ENCODE measurements at places on chromosomes 11 and 22. TPM values are rescaled to one million over a fixed set of nuclear protein-coding genes. Genes with fewer than 3 reads are reported as not detected.

- no peak for DNase-seq
Measured at GRCh38 chr22:16953206-16954059, 54.6 kb downstream of the GAB4 start.

GRCh38 chr11:78662811-78663210 is 88.1 kb upstream of the NARS2 start:
- no peak for DNase-seq

DNA sequence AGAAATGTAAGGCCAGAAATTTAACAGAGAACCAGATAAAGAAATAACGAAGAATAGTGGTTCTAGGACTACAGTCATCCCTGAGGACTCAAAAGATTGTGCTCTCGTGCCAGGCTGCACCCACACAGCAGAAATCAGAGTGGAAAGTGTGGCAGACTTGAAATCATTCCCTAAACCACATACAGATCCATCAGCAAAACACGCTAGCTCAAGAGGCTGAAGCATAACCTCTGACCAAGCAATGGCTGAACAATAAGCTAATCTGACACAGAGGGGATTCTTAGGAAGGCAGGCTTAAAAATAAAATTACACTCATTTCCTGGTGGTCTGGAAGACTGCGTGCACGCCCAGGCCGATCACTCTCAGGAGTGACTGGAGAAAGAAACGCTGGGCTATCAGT is 19.0 kb downstream of the NCF4 start:
- no peak for DNase-seq

- no peak for DNase-seq
Measured at GRCh38 chr11:130441719-130442118, 6.7 kb upstream of the ADAMTS15 start.

DNA sequence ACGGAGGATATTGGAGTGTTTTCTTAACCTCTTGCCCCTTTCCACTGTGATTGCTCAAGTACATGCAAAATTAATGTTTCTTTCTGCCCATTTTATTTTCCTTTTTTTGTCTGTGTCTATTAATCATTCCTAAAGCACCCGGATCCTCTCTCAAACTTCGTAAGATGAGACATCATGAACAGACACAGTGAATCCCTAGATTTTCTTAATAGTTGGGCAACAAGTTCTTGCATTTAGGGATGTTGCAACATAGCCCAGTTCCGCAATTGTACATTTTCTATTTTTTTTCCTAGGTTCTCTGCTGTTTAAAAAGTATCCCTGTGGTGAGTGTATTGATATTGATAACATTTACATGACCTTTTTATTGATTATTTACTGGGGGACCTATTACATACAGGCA is 2.9 kb downstream of the FAM111A start:
- no peak for DNase-seq

DNA sequence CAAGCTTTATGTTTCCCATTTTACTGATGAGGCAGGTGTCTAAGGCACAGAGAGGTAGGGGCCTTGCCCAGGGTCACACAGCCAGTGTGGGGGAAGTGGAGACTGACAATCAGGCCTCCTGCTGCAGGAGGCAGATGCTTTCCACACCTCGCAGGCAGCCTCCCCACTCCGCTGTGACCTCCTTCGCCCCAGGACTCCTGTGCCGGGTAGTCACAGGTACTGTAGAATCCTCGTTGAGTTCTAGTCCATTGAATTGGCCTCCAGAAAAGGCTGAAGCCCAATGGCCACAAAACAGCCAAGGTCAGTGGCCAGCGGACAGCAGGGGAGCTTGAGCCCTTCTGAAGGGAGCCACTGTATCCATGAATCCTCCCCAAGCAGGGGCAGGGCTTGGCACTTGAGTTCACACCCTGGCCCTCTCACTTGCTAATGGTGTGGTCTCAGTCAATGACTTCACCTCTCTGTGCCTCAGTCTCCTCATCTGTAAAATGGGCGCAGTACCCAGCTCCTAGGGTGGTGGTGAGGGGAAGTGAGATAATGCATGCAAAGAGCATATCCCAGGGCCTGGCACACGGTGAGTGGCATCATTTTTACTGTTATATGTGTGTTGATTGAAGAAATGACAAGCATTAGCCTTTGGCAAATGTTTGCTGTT is 1.1 kb upstream of the FXYD2 start:
- peak; percentile 14 for DNase-seq

DNA sequence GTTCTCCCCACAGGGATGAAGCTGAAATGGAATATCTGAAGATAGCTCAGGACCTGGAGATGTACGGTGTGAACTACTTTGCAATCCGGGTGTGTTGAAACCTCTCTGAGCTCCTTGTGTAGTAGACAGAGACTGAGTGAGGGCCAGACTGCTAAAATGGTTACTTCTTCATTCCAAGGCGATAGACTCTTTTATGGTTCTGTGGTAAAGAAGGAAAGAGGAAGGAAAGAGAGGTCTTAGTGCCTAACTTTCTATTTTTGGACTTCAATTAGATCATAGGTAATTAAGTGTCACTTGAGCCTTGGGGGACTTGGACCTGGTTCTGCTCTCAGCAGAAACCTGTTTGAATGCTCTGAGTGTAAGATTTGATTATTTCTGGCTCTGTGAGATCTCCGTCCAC is 54.7 kb downstream of the NF2 start:
- no peak for DNase-seq

GRCh38 chr11:68010090-68011041 is at the start of gene ALDH3B1:
ALDH3B1 (plus strand) TSS chr11:68010327; CDS start chr11:68015298, 4,971 bp downstream.
- DNase-seq: peak; percentile 84

GRCh38 chr11:34640050-34640923 is 19.4 kb downstream of the EHF start:
- no peak for DNase-seq

The TESMIN gene
- 0.12 TPM for total RNA-seq
